Kidney capillary endothelial cell (primary cell): ENCODE measurements at places on chromosomes 5 and 9.
A peak's percentile ranks its signal among the peaks of the same experiment; 100 is the strongest.

DNA sequence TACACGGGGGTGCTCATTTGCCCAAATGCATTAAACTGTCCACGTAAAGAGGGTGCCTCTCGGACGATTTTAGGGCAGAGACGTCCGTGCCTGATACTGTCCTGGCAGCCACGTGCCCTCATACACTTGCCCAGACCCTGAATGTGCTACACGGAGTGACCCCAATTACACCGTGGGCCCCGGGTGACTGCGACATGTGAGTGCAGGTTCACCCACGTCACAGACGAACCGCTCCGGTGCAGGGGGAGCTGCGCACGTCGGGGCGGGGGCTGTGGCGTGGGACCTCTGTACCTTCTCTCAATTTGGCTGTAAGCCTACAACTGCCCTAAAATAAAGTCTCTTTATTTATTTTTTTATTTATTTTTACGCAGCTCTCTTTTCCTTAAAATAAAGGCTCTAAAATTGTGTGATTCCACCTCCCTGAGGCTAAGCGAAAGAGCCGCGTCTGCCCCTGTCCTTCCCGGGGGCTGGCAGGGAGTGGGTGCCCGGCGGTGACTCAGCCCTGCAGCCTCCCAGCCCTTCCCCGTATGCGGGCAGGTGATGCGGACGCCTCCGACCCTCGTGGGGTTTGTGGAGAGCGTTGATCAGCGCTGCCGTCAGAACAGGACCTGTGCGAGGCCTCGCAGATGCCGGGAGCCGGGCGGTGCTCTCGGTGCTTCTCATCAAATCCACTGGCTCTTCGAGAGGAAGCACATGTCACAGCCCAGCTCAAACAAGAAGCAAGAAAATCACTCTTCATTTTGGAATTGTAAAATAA is 9.2 kb upstream of the EGFL7 start:
- no peak for DNase-seq

- no peak for DNase-seq
Measured at GRCh38 chr5:136048966-136049365, 20.2 kb downstream of the TGFBI start.

GRCh38 chr5:58582019-58582802 is 664 bp upstream of the RAB3C start:
- peak; percentile 2 for DNase-seq

- DNase-seq, result no peak
Measured at GRCh38 chr9:23820451-23821374, 5.3 kb downstream of the ELAVL2 start.

- no peak for DNase-seq
Measured at GRCh38 chr5:134136771-134137170, 22.3 kb downstream of the TCF7 start.

GRCh38 chr5:127400539-127400938 is 109.9 kb downstream of the MEGF10 start:
- no peak for DNase-seq

DNA sequence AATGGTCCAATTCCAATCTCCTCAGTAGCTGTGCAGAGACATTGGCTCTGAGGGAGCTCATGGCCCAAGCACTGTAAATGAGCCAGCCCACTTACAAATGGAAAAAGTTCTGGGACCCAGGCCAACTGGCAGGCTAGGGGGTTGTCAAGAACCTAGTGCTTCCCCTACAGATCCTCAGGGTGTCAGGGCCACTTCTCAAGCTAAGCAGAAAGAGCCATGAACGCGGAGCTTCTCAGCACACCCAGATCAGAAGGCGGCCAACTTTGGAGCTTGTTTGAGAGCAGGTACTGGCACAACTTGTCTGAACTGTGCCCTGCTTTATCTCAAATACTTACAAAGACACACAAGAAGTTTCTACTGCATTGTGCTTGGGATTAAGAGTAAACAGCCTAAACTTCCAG is 17.5 kb downstream of the TLE1 start:
- DNase-seq, result no peak

GRCh38 chr9:133134388-133135145 is 13.5 kb upstream of the RALGDS start:
- no peak for DNase-seq

- no peak for DNase-seq
Measured at GRCh38 chr9:37324261-37324683, 98.2 kb upstream of the GRHPR start.

GRCh38 chr9:72579190-72579589 is 57.8 kb downstream of the TMC1 start:
- DNase-seq, result peak; percentile 44

DNA sequence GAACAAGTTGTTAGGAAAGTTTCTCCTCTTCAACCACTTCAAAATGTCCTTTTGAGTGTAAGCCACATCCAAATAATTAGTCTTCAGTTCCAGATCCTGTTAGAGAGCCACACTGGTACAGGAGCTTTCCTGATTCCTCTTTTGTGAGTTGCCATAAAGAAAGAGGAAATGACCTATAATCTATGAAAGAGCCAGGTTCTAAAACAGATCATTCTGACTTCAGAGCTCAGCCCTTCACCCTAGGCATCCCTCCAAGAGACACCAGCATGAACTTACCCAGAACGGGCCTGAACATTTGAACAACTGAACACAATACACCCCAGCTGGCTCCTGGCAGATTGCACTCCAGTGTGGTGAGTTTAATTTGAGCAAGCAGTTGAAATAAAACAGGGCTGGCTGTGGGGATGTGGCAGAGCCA is 25.7 kb downstream of the SLC1A1 start:
- no peak for DNase-seq

- no peak for DNase-seq
Measured at GRCh38 chr5:18828351-18828750, 1159.6 kb downstream of the CDH18 start.

GRCh38 chr5:50727845-50728244 is 61.4 kb downstream of the PARP8 start:
- DNase-seq, result no peak

- DNase-seq, result no peak
Measured at GRCh38 chr5:86175224-86175623, 442.5 kb upstream of the COX7C start.

GRCh38 chr5:175281714-175282113 is 162.3 kb downstream of the DRD1 start:
- DNase-seq, result no peak

GRCh38 chr9:68541568-68541967 is 885 bp upstream of the TMEM252 start:
- no peak for DNase-seq
